Left colon (tissue), 2 donors: ENCODE measurements at places on chromosomes 11 and 22.

GRCh38 chr11:30504468-30504867 lies 81.7 kb downstream of the MPPED2 start:
- DNase-seq, result no peak

GRCh38 chr11:19683141-19683805 lies 29.4 kb upstream of the NAV2 start:
- no peak for DNase-seq

GRCh38 chr22:19958083-19959042 lies 16.7 kb upstream of the TXNRD2 start:
- DNase-seq, result no peak

GRCh38 chr11:13955971-13956421 lies 6.5 kb upstream of the SPON1 start:
- DNase-seq, result peak; percentile 55

GRCh38 chr11:107040433-107041087 lies 22.3 kb upstream of the GUCY1A2 start:
- no peak for DNase-seq

DNA sequence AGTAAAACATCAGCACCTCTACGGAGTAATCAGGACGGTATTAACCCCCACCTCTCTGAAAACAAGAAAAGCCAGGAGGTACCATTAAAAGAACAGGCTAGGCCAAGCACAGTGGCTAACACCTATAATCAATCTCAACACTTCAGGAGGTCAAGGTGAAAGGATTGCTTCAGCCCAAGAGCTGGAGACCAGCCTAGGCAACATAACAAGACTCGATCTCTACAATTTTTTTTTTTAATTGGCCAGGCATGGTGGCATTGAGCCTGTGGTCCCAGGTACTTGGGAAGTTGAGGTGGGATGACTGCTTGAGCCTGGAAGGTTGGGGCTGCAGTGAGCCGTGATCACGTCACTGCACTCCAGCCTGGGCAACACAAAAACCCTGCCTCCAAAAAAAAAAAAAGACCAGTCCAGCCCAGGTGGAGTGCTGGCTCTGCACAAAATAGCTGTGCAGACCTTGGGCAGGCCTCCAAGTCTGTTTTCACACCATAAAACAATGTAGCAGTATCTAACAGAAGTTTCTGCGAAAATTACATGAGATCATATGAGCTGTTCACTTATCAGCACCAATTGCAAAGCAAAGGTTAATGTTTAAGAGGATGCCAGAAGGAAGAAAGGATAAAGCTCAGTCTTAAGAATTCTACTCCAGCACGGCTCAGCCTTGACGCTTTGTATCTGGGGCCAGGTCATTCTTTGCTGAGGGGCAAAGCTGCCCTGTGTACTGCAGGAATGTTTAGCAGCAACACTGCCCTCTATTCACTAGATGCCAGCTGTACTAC lies 14.8 kb downstream of the CHKA start:
- peak; percentile 80 for DNase-seq

- DNase-seq, result no peak
Measured at GRCh38 chr11:92550411-92550810, 325.8 kb downstream of the FAT3 start.

DNA sequence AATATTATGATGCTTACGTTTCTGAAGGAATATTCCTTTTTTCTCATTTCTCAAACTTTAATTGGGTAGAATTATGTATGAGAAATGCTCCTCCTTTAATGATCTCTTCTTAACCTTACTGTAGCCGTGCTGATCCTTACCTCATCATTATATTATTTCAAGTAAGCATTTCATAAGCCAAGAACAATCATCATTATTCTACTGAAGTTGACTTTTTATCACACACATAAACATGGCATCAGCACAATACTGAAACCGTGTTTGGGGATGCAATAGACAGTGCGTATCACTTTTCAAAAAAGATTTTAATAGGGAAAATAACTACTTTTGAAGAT lies 162.8 kb downstream of the ARHGAP42 start:
- no peak for DNase-seq

GRCh38 chr22:42484506-42484905 lies 35.1 kb downstream of the RRP7A start:
- DNase-seq, result no peak
